ENCODE measurements at places on chromosomes 1 and 21.

GRCh38 chr1:160835751-160836150 is 26.9 kb downstream of the CD244 start:
- no peak for DNase-seq

DNA sequence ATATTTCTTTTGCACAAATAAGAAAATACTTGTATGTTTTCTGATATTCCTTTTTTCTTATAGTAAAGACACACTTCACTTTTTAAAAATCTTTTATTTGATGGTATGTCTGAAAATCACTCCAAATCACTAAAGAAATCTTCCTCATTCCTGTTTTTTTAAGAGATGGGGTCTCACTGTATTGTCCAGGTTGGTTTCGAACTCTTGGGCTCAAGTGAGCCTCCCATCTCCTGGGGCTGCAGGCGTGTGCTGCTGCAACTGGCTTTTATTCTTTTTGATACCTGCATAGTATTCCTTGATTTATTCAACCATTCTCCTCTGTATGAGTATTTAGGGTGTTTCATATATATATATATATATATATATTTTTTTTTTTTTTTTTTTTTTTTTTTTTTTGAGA is 88.1 kb downstream of the OSBPL9 start:
- no peak for DNase-seq

DNA sequence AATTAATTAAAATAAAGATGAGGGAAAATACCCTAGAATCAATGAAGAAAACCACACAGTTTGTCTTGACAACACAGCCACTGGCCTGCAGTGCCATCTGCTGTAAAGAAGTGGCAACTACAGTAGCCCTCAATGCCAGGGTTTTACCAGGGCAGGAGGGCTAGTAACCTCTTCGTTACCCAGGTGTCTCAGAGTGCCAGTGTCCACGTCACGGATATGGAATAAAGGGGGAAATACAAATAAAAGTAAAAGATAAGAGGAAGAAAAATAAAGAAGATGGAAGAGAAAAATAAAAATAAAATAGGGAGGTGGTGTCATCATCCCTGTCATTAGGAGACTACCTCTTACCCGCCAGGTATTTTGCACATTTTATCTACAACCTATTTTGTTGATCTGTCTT is 14.2 kb upstream of the SLC44A3 start:
- peak; percentile 75 for DNase-seq

DNA sequence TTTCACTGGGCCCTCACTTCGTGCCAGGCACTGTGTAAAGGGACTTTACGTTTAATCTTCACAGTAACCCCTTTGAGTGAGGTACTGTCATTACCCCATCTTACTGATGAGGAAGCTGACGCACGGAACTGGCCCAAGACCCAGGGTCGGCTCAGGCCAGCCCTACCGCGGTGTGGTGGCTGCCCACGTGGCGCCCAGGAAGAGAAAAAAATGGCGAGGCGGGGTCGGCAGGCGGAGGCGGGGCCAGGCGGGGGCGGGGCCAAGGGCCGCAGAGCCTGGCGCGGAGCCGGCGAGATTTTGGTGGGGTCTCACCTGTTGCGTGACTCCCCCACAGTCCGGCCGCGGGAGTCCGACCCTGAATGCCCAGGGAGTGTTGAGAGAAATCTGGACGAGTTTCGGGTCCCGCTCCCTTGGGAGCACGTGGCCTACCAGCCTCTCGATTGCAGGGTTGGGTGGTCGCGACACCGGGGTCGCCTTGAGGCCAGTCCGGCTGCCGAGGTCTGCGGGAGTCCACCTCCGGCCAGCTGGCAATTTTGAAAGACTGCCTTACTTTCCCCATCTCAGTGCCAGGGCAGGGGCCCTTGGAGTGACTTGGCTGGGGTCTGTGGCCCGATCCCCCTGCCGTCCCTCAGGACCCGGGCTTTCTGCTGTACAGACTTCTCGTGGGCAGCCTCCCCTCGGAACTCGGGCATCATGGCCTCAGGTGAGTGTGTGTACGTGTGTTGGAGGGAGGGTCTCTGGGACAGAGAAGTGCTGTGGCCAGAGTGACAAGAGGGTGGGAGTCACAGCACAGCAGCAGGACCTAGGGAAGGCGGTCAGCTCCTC is at the start of the genes AMPD2 and GNAT2:
Gene AMPD2 (plus strand): TSS at position 262 of the 825 bp plus-strand sequence. CDS start 1,339 bp downstream, outside the sequence.
Gene GNAT2 (minus strand): TSS at position 41 of the 825 bp plus-strand sequence. CDS start 6,746 bp downstream, outside the sequence.
- DNase-seq, result peak; percentile 88

- peak; percentile 36 for DNase-seq
Observed at GRCh38 chr1:11804666-11805421, 920 bp downstream of the MTHFR start.

GRCh38 chr1:218845589-218845988 is 328.1 kb upstream of the LYPLAL1 start:
- no peak for DNase-seq

GRCh38 chr1:71245246-71245645 is 164.4 kb upstream of the ZRANB2 start:
- no peak for DNase-seq

DNA sequence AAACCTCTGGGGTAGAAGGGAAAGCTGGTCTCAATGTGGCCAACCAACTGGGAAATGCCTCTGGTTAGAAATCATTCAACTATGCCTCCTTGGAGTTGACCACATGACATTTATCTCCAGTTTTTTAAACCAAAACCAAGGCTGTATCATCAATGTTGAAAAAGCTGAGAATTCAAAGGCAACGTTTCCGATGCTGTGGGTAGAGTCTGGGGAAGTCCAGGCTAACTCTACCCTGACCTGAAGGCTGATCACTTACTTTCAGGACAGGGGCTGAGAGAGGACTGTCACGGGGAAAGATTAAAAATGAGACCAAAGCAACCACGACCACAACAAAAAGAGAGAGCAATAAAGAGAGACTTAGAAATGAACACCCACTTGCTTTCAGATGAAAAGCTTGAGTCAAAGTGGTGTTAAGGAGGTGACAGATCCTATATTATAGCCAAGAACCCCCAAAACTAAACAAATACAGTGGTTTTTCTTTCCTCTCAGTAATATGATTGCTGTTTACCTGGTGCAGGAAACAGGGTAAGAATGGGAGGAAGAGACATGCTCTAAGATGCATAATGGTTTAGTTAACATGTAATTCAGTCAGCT is 90.8 kb upstream of the TNFSF4 start:
- DNase-seq, result no peak

GRCh38 chr1:55707196-55707595 is 492.0 kb upstream of the USP24 start:
- DNase-seq, result no peak

GRCh38 chr1:200738327-200738948 is at the start of gene CAMSAP2:
Gene CAMSAP2 (plus strand): TSS chr1:200738893. CDS start chr1:200739828, 935 bp downstream.
- peak; percentile 83 for DNase-seq

DNA sequence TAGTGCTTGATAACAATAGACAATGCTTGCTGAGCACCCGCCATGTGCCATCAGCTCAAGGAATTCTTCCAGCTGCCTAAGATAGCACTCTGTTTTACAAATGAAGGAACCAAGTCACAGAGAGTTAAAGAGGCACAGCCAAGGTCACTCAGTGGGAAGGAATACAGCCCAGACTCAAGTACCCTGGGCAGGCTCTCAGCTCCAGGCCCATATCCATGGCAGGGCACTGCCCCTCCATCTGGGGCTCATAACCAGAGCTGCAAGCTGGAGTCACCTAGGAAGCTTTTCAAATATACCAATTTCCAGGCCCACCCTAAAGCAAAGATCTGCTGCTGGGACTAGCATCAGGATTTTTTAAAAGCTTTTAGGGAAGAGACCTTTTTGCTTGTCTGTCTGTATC is 1.6 kb downstream of the CLEC20A start:
- no peak for DNase-seq

DNA sequence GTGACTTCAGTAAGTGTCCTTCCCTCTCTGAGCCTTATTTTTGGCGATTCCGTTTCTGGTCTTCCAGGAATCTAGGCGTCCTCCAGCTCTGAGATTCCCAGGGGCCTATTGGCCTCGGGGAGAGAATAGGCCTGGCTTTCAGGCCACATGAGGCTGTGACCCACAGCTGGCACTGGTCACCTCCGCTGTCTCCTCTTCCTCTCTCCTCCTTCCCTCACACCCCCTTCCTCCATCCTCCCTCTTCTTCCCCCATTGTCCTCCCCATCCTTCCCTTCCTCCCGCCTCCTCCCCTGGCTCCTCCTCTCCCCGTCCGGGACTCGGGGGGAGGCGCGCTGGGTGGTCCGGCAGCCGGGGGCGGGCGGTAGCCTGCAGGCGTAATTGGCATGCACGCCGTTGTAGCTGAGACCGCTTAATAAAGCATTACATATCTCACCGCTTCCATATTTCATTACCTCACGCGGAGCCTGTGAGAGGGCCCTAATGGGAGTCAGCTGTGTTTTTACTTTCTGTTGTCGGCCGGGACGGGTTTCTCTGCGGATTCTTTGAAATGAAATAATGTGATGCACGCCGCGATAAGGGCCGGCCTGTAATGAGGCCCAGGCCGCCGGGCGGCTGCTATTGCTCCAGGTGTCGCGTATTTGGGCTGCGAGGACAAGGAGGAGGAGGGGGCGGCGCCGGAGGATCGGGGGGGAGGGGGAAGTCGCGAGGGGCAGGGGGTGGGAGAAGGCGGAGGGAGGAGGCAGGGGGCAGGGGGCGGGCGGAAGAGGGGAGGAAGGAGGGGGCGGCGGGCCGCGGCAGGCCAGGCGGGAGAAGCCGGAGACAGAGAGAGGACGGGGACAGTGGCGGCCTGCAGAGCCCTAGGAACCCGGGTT is 95.3 kb downstream of the FOXD2 start:
- DNase-seq, result peak; percentile 88

- no peak for DNase-seq
Observed at GRCh38 chr21:19458295-19458694, 1054.7 kb upstream of the TMPRSS15 start.

DNA sequence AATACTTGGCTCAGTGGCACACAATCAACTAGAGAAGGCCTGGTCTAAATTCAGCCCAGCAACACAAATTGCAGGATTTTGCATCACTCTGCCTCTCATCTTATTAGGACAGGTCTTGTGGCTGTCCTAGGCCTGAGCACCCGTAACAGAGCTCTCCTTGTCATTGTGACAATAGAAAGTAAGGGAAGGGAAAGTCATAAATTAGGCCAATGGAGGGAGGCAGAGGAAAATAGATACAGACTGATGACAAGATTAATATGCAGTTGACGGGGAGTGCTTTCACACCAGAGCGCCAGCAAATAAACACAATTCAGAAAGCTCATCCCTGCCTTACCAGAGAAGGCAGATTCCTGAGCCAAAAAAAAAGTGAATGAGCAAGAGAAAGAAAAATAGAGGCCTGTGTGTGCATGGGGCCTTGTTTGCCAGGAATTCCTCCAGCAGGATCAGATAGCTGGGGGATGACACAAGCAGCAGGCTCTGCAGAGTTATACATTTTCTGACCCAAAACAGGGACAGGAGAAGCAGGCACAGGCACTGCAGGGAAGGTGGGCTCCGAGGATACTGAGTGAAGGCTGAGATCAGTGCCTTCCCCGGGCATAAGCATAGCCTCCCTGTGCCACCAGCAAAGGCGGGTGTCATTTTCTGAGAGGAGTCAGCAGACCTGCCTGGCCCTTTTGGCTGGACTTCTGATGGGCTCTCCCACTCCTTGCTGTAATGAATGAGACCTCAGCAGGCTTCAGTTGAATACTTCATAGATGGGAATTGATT is 110.0 kb upstream of the SPAG17 start:
- DNase-seq, result no peak

- no peak for DNase-seq
Observed at GRCh38 chr1:157562515-157562914, 10.2 kb upstream of the FCRL5 start.

- DNase-seq, result no peak
Observed at GRCh38 chr1:248786156-248786555, 30.6 kb upstream of the LYPD8 start.

GRCh38 chr1:161342821-161343220 is 24.9 kb downstream of the CFAP126 start:
- no peak for DNase-seq

DNA sequence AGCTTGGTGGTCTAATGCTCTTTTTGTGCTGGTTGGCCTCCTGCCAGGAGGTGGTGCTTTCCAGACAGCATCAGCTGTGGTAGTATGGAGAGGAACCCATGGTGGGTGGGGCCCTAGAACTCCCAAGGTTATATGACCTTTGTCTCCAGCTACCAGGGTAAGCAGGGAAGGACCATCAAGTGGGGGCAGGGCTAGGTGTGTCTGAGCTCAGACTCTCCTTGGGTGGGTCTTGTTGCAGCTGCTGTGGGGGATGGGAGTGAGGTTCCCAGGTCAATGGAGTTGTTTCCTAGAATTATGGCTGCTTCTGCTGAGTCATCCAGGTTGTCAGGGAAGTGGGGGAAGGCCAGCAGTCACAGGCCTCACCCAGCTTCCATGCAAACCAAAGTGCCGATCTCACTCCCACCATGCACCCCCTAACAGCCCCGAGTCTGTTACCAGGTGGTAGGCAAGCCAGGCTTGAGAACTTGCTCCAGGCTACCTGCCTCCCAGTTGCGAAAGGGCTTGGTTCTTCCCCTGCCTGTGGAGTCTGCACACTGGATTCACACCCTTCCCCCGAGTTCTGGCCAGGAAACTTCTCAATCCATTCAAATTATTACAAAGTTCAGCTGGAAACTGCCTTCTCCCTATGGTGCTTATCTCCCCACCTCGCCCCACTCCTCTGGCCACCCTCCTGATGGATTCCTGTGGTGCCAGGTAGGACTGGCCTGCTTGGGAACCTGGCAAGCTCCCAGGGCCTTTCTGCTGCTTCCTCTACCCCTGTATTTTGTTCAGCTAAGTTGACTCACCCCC is 37.8 kb downstream of the DRAM2 start:
- DNase-seq, result no peak

- peak; percentile 83 for DNase-seq
Observed at GRCh38 chr1:40774266-40774998, 9.2 kb upstream of the KCNQ4 start.

GRCh38 chr21:28790335-28790734 is 202.3 kb downstream of the LTN1 start:
- no peak for DNase-seq

GRCh38 chr1:62790716-62791115 is 6.8 kb downstream of the ATG4C start:
- DNase-seq, result no peak

GRCh38 chr1:17075470-17076255 is 21.8 kb upstream of the SDHB start:
- DNase-seq, result peak; percentile 84

DNA sequence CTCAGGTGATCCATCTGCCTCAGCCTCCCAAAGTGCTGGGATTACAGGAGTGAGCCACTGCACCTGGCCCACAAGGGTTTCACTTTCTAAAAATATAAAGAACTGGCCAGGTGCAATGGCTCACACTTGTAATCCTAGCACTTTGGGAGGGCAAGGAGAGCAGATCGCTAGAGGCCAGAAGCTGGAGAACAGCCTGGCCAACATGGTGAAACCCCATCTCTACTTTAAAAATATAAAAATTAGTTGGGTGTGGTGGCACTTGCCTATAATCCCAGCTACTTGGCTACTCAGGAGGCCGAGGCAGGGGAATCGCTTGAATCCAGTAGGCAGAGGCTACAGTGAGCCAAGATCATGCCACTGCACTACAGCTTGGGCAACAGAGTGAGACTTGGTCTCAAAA is 25.7 kb downstream of the MRPL39 start:
- no peak for DNase-seq

- DNase-seq, result no peak
Observed at GRCh38 chr1:244394826-244395765, 56.6 kb downstream of the ADSS2 start.
